ENCODE measurements at places on chromosomes 7 and 10.

- DNase-seq, result no peak
These were observed at the start of gene PRKAR2B for GRCh38 chr7:107044347-107045194. Gene PRKAR2B (plus strand): TSS chr7:107044705. CDS start chr7:107044908, 203 bp downstream.

- no peak for DNase-seq
These were observed 304.0 kb upstream of the NPSR1 start for GRCh38 chr7:34354011-34354410.

DNA sequence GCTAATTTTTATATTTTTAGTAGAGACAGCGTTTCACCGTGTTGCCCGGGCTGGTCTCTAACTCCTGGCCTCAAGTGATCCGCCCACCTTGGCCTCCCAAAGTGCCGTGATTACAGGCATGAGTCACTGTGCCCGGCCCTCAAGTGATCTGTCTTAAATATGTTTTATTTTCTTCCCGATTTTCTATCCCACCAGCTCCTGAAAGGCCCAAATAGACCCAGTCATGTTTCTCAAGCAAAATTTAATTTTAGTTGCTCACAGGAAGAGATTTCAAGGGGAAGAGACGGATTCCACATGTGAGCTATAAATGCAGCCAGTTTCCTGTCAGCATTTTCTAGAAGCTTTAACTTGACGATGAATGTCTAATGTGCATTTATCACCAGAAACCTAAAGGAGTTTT lies 12.0 kb downstream of the DENND10 start:
- DNase-seq, result no peak

DNA sequence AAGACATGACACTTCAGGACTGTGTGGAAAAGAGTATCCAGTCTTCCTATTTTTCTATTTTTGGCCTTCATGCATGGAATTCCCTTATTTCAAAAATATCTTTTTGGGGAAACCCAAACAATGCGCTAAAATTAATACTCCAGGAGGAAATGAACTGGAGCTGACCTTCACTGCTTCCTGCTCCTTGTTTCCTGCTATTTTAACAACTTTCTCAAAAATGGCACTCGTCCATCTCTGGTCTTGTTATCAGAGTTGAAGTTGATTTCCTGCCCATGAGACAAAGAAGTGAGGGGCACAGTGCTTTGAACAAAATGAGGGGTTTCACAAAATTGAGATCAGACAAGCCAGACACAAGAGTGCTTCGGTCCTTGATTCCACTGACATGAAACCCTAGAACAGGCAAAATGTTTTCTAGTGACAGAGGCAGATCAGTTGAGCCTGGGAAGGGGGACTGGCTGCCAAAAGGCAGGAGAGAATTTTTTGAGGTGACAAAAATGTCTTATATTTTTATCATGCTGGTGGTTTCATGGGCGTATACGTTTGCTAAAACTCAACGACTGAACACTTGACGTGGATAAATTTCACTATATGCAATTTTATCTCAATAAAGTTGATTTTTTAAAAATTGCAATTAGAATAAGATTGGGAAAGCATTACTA lies 193.2 kb downstream of the CREB5 start:
- DNase-seq, result no peak

DNA sequence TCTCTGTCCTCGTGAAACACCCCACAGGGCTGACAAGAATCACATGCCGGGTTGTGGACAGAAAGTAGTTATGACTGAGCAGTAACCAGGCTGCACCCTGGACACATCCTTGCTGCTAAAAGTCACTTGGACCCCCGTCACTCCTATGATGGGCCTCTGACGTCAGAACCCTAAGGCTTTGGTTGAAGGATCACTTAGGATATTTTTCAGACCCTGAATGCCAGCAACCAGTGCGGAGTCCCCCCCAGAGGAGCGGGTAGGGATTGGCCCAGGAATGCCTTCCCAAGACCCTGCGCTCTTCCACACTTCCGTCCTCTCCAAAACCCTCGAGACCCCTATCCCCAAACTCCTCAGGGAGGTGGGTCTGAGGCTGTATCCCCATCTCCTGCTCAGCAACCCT lies 52.1 kb downstream of the CFAP46 start:
- DNase-seq, result no peak

DNA sequence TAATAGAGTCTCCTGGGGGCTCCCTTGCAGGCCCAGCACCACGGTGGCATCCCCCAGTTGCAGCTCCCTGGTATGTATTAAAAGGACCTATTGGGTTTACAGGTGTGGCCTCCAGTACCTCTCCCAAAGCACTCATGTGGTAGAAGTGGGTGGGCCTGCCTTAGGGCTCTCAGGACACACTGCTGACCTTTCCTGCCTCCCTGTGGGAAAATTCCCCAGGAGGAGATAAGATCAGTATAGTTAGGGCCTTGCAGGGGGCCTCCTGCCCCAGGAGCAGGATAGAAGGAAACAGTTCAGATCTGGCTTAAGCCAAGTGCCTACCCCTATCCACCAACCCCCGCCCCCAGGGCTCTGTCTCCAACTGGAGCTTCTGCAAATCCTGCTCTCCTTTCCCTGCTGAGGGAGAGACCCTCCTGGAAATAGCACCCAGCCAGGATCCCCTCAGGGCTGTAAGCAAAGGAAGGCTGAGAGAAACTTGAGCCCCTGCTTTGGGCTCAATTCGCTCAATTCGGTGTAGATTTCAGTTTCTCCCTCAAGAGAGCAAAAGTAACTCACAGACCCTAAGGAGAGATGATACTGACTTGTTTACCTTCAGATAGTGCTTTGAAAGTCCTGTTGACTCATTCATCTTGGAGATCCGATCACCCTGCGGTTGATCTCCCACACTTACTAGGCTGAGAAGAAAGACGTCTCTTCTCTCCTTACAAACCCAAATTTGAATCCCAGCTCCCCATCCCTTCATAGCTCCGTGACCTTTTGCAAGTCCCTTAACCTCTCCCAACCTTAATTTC lies 130.6 kb downstream of the WDR11 start:
- DNase-seq, result no peak

GRCh38 chr7:77258014-77258413 lies 58.4 kb upstream of the FGL2 start:
- DNase-seq, result no peak

DNA sequence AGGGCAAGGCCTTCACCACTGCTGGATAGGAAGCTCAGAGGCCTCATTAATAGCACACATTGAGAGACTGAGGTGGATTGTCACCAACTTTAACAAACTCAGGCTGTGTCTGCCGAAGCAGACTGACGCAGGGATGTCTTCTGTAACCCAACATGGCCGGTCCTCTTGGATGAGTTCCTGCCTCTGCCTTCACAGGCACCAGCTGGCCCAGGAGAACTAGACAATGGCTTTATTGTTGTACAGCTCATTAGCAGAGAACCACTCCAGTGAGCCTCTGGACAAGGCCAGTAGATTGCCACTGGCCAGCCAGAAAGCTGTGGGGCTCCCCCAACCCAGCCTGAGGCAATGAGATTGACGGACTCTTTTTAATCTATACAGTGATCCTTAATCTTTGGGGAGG lies 9.4 kb downstream of the NODAL start:
- no peak for DNase-seq

DNA sequence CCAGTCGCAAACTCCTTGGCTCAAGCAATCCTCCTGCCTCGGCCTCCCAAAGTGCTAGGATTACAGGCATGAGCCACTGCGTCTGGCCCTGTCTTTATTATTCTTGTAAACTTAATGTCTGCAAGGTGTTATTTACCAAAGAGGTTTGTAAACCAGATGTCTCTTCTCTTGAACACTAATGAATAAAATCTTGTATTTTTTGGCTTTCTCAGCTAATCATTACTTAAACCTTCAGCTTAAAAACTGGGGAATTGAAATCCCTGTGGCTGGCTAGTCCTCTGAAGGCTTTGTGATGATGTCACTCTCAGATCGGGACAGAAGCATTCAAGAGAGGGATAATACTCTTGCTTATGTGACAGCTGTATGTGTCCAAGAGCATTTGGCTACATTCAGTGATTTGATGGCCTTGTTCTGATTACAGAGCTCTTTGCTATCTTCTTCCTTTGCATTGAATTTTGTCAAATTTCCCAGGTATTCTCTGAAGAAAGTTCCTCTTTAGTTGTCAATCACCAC lies 130.3 kb downstream of the BICC1 start:
- DNase-seq, result no peak

DNA sequence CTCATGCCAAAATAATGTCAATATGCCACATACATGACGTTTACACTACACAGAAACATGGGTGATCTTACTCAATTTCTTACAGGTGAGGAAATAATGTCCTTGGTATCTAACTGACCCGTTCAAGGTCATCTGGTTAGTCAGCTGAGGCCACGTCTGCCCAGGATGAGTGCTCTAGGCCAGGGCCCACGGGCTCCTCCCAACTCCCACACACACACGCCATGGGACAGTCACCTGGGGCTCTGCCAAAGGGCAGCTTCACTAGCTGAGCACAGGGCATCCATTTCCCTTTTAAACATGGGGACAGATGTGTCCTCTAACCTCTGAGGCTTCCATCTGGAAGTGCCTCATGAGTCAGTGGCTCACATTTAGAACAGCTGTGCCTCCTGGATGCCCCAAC lies 123.9 kb downstream of the TNS3 start:
- DNase-seq, result no peak

DNA sequence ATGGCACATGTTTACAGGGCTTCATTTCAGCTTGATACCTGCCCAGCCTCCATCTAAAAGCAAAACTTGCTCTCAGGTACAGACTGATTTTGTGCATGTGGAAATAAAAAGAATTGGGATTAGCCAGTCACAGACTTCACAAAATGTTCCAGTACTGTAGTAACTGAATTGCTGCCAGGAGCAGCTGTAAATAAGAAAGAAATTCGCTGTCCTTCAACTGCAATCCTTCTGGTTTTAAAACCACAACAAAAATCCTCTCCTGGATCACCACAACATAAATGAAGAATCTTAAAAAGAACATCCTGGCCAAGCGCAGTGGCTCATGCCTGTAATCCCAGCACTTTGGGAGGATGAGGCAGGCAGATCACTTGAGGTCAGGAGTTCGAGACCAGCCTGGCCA lies 3.9 kb upstream of the MIOS start:
- DNase-seq, result no peak

- no peak for DNase-seq
These were observed 44.9 kb downstream of the CAV1 start for GRCh38 chr7:116569737-116570136.

GRCh38 chr10:81898518-81898917 lies 23.5 kb downstream of the NRG3 start:
- no peak for DNase-seq

GRCh38 chr7:110253093-110253492 lies 837.8 kb upstream of the LRRN3 start:
- peak; percentile 67 for DNase-seq

DNA sequence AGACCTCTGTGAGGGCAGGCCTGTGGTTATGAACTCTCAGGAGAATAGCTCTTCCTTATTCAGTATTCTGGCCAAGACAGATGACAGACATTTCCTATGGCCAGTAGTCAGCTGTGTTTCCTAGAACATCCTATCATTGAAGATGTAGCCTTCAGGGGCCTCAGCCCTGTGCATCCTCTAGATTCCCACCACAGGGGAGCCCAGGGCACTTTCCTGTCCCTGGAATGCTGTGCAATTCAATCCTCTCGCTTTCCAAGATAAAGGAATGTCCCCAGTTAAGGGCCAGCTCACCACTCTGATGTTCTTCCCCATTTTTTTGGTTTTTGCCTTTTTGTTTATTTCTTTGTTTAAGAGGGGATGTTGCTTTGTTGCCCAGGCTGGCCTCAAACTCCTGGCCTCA lies 578.8 kb upstream of the C7orf33 start:
- no peak for DNase-seq

DNA sequence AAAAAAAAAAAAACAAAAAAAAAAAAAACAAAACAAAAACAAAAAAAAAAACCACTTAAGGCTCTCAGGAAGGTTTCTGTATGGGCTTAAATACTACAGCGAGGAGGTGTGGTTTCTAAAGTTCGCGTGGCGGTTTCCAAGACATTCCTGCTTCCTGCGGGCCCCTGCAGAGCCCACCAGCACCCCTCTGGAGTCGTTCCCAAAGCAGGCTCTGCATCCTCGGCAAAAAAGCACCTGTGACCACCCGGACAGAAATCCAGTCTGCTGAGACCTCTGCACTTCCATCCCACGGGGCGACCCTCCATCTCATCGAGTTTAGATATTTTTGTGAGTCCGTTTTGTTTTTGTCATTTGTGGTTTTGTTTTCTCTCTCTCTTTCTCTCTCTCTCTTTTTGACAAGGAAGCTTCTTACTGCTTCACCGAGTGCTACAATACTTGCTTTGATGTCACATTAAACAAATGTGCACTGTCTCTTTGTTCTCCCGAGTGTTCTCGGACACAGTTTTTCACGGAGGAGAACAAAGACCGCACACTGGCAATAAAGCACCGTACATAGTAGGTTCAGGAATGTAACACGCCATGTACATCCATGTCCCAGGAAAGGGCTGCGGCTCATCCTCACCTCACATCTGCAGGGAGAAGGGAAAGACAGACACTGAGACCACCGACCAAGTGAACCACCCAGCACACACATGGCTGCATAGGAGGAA lies 21.5 kb downstream of the PDGFA start:
- DNase-seq, result no peak
